Activated CD4-positive, alpha-beta memory T cell treated with anti-CD3 and anti-CD28 coated beads, Interleukin-2, amount 10 ng/mL, durations not matched to agents 7 days and 5 days (primary cell): ENCODE measurements at places on chromosomes 6 and 20. TPM values are rescaled to one million over a fixed set of nuclear protein-coding genes. Genes with fewer than 3 reads are reported as not detected.

Gene CTAGE9
- total RNA-seq = not detected

GRCh38 chr6:158356586-158357546 is 44.6 kb downstream of the TULP4 start:
- no peak for DNase-seq

Gene TTBK1
- total RNA-seq = 0.30 TPM

Gene THBD
- total RNA-seq = not detected

- peak; percentile 79 for DNase-seq
These were observed 56.0 kb upstream of the DDR1 start for GRCh38 chr6:30828027-30828962.

GRCh38 chr6:15299430-15300131 is 53.7 kb downstream of the JARID2 start:
- peak; percentile 66 for DNase-seq

Gene FAXC
- total RNA-seq = 0.23 TPM

Gene MACROD2
- total RNA-seq = not detected

Gene KCNK17
- total RNA-seq = not detected
